Muscle of leg (tissue), 16 donors: ENCODE measurements at places on chromosomes 1 and 21. TPM values are rescaled to one million over a fixed set of nuclear protein-coding genes. Genes with fewer than 3 reads are reported as not detected.

DNA sequence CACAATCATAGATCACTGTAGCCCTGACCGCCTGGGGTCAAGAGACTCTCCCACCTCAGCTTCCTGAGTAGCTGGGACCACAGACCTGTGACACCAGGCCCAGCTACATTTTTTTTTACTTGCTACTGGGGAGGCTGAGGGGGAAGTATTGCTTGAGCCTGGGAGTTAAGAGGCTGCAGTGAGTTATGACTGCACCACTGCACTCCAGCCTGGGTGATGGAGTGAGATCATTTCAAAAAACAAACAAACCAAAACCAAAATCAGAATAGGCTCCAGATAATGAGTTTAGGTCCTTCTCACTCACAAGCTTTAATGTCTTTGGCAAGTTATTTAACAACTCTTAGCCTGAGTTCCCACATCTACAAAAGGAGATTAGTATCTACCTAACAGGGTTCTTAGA, 22.8 kb downstream of the WDR26 start:
- no peak overlapping the region for H3K4me3 ChIP-seq
- no peak for DNase-seq
- H3K27ac ChIP-seq = no peak overlapping the region
- peaks cover 27% of the 10 kb centered on the region for H3K36me3 ChIP-seq
- H3K4me1 ChIP-seq = no peaks in the 10 kb centered on the region

- H3K27ac ChIP-seq = no peak overlapping the region
- no peak overlapping the region for H3K4me3 ChIP-seq
- no peaks in the 10 kb centered on the region for H3K4me1 ChIP-seq
- DNase-seq = no peak
Measured at GRCh38 chr1:163203561-163203960, 845 bp upstream of the RGS5 start.

DNA sequence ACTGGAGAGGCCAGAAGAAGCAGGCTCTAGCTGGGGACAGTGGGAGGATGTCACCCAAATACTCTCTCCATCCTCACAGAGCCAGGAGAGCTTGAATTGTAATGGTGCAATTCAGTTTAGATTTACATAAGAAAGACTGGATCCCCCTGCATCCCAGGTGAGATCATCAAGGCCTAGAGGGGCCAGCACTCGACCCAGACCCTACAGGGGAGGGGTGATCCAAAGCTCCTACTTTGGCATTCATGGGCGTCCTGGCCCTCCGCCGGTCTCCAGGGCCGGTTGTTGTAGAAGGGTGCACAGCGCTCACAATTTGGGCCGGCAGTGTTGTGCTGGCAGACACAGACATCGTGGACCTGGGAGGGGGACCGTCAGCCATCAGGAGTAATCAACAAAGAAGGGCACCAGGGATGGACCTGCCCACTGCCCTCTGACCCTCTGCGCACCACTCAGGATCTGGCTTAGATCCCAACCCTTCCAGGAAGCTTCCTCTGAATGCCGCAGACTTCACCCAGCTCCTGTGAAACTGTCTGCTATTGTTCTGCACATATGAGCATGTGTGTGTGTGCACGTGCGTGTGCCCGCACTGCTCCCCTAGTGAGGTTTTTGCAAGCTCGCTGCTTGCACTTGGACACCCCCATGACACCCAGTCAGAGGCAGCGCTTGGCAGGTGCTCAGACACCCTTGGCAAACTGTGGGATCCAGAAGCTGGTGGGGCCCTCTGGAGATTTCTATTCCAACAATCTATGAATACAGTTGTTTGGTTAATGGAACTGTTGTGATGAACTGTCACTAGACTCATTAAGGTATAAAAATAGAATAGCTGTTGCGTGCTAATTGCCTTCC, 21.6 kb downstream of the LAMB3 start:
- H3K27me3 ChIP-seq = no peaks in the 10 kb centered on the region
- no peak overlapping the region for H3K27ac ChIP-seq
- no peak overlapping the region for H3K4me3 ChIP-seq
- DNase-seq = no peak
- peaks cover 22% of the 10 kb centered on the region for H3K4me1 ChIP-seq

DNA sequence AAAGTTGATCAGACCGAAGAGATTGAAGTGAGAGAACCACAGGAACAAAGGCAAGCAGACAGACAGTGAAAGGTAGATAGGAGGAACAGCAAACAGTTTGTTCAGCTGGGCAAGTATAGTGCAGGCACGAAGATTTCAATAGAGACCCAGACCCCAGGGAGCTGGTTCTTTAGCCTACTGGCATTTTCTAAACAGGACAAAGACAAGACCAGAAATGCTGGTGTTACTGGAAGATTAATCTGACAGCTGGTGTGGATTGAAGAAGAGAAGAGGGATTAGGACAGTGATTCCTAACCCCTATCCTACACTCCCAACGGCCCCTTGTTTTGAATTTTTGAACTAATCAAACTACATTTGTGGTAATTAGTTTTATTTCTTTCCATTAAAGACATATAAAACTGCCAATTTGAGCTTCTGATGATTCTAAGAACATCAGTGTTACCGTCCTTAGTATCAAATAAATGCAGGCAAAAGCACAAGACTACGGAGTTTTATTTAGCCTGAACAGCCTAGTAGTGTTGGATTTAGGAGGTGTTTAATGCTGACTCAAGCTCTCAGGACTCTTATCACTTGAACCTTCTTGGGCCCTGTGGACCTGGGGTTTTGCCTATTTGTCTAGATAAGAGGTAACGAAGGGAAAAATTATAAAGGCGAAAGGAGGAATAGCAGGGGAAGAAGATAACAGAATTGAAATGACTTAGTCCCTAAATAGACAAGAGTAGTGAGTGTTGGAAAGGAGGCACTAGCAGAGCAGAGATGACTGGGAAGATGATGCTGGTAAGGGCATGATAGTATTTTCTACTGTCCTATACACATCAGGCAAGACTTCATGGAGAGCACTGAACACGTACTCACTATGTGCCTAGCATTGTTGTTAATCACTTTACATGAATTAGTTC, 2.0 kb downstream of the NPL start:
- DNase-seq = no peak
- H3K4me1 ChIP-seq = peaks cover 5% of the 10 kb centered on the region
- peaks cover 7% of the 10 kb centered on the region for H3K27me3 ChIP-seq
- H3K4me3 ChIP-seq = no peak overlapping the region

GRCh38 chr1:36351227-36351977, 28.0 kb upstream of the EVA1B start:
- DNase-seq = peak; percentile 43
- H3K27ac ChIP-seq = peak overlapping the region; percentile 76
- H3K4me3 ChIP-seq = no peak overlapping the region
- peaks cover 40% of the 10 kb centered on the region for H3K4me1 ChIP-seq
- peaks cover 63% of the 10 kb centered on the region for H3K36me3 ChIP-seq

DNA sequence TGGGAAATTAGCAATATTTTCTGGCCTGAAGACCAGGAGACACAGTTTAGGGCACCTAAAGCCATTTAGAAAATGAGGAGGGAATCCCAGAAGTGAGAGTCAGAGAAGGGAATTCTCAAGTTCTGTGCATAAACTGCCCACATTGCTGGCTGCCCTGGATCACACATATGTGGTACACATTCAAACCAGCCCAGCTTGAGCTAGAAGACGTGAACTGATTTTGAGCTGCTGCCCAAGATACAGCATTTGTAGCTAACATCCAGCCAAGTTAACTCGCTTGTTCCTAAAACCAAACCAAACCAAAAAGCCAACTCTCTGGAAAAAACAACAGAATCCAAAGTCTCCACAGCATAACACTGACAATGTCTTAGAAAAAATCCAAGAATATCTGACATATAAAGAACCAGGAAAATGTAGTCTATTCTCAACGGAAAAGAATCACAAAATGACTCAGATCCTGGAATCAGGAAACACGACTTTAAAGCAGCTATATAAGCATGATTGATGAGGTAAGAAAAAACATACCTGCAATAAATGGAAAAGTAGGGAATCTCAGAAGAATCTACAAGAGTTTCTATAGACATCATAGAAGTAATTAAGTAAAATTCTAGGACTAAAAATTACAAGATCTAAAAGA, 18.2 kb upstream of the QSOX1 start:
- H3K4me1 ChIP-seq = no peaks in the 10 kb centered on the region
- H3K27me3 ChIP-seq = no peaks in the 10 kb centered on the region
- no peak overlapping the region for H3K4me3 ChIP-seq

DNA sequence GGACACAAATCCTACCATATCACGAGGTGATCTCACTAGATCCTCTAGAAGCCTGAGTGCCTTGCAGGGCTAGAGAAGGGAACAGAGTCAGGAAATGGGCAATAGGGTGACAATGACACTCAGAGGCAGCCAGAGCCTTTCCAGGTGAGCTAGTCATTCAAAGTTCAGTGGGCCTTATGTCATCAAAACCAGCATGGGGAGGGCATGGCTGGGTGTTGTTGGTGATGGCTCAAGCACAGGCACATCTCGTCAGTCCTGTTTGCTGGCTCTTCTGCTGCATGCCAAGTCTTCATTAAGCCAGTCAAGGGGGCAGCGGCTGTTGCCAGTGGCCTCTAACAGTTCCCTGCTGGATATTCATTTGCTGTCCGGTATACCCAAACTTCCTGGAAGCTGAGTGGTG, 99.6 kb upstream of the USP24 start:
- peaks cover 45% of the 10 kb centered on the region for H3K4me1 ChIP-seq
- no peak overlapping the region for H3K27ac ChIP-seq
- H3K36me3 ChIP-seq = no peaks in the 10 kb centered on the region
- no peak for DNase-seq

DNA sequence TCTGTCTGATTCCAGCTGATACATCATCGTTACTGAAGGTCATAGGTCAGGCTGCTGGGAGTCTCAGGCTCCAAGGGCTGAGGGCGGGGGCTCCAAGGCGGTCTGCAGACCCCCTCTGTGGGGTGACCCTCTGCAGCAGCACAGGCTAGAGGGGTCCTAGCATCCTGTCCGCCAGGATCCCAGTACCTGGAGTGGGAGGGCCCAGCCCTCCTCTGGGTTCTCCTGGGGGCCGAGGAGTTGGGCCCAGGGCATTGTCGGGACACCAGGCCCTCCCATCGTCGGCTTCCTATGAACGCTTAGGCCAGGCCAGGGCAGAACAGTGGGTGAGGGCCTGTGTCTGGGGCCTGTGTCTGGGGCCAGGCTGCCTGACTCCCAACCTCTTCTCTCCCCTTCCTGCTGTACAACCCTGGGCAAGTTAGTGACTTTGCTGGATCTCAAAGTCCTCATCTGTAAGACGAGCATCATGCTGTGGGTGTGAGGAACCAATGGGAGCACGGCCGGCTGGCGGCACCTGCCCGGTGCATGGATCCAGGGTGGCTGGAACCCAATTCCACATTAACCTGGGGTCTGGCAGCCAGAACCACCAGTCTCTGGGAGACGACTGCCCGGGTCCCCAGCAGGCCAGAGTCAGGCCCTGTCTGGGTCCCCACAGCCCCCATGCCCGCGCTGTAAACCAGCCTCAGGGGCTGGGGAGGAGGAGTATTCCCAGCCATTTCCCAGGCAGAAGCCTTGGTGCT, 56.2 kb upstream of the COL18A1 start:
- peaks cover 52% of the 10 kb centered on the region for H3K4me1 ChIP-seq
- peaks cover 4% of the 10 kb centered on the region for H3K27me3 ChIP-seq
- no peaks in the 10 kb centered on the region for H3K36me3 ChIP-seq
- H3K4me3 ChIP-seq = no peak overlapping the region

DNA sequence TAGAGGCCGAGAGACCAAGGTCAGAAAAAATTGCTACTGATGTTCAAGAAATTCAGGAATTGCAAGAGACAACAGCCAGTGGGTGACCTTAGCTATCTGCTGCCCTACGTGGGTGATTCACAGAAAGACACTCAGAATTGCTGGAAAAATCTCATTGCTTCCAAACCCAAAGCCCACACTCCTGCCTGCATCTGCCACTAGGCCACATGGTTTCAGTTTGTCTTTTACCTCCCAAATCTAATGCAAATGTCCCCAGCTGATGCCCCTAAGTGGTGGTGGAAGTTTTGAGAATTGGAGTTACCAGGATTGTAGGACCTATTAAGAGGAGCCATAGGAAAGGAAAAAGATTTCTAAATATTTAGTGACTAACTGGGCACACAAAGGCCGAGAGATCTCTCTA, 341.5 kb upstream of the CHRM3 start:
- no peak overlapping the region for H3K4me3 ChIP-seq
- H3K4me1 ChIP-seq = no peaks in the 10 kb centered on the region
- no peak for DNase-seq
- no peaks in the 10 kb centered on the region for H3K36me3 ChIP-seq
- H3K27ac ChIP-seq = no peak overlapping the region

GRCh38 chr1:62585469-62586155, 11.7 kb upstream of the ANGPTL3 start:
- H3K4me1 ChIP-seq = no peaks in the 10 kb centered on the region
- H3K27ac ChIP-seq = no peak overlapping the region
- no peak overlapping the region for H3K4me3 ChIP-seq
- H3K36me3 ChIP-seq = no peaks in the 10 kb centered on the region
- peak; percentile 45 for DNase-seq
- H3K27me3 ChIP-seq = no peaks in the 10 kb centered on the region

GRCh38 chr21:42614811-42615351, 38.5 kb upstream of the PDE9A start:
- peaks cover 3% of the 10 kb centered on the region for H3K4me1 ChIP-seq
- no peak for DNase-seq
- H3K27ac ChIP-seq = no peak overlapping the region
- H3K4me3 ChIP-seq = no peak overlapping the region
- peaks cover 26% of the 10 kb centered on the region for H3K27me3 ChIP-seq

GRCh38 chr1:226993814-226994585, 53.9 kb downstream of the COQ8A start:
- no peak overlapping the region for H3K4me3 ChIP-seq
- no peak for DNase-seq
- H3K27me3 ChIP-seq = no peaks in the 10 kb centered on the region

DNA sequence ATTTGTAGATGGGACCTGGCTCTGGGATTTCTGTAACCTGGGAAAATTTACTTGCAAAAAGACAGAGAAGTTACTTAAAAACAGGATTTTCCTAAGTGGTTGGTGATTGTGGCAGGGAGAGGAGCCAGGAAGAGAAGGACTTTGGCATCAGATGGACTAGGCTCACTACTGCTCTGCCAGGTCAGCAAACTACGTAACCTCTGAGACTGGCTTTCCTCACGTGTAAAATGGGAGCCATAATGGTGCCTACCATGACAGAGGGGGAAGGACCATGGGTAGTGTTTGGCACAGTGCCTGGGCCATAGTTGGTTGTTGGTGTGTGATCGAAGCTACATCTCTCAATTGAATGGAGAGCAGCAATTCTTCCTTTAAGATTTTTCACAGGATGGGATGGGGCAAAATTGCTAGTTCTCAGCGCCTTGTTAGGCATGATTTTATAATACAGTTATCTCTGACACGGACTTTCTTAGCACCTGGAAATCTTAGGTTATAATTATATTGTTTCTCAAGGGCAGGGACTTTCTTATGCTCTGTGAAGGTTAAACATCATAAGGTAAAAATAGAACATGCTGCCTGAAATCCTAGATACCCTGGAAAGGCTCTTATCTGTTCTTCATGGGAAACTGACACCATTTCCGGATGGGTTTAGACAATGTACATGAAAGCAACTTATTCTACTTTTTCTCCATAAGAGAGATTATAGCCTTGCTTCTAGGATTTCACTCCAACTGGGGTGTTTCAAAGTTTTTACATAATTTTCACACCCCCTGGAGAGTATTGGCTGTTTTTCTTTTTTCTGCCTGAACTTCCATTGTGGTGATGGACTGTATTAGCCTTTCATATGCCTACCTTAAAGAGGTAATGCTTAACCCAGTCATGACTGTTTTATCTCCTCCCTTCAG, 10.9 kb downstream of the ROR1 start:
- H3K4me3 ChIP-seq = no peak overlapping the region
- H3K27ac ChIP-seq = no peak overlapping the region
- no peaks in the 10 kb centered on the region for H3K27me3 ChIP-seq

The PRDM15 gene
- 3.8 TPM for total RNA-seq

The HLX gene
- total RNA-seq = 12.8 TPM

The FCER1G gene
- total RNA-seq = 6.9 TPM

The OR2L3 gene
- not detected for total RNA-seq

The C1QTNF12 gene
- total RNA-seq = 8.2 TPM

The RNPEP gene
- total RNA-seq = 15.3 TPM

The FAM177B gene
- 0.18 TPM for total RNA-seq

The PTPRF gene
- 9.3 TPM for total RNA-seq

The LDLRAP1 gene
- total RNA-seq = 7.0 TPM

The SYNJ1 gene
- 3.6 TPM for total RNA-seq

The UMODL1 gene
- total RNA-seq = 0.04 TPM
